Inflammatory macrophage (primary cell): ENCODE measurements at places on chromosomes 5 and 9.

- DNase-seq: no peak
These were observed 399 bp downstream of the NUP155 start for GRCh38 chr5:37370550-37370863.

GRCh38 chr5:122611406-122611805, 163.5 kb upstream of the SNX2 start:
- no peak for DNase-seq

DNA sequence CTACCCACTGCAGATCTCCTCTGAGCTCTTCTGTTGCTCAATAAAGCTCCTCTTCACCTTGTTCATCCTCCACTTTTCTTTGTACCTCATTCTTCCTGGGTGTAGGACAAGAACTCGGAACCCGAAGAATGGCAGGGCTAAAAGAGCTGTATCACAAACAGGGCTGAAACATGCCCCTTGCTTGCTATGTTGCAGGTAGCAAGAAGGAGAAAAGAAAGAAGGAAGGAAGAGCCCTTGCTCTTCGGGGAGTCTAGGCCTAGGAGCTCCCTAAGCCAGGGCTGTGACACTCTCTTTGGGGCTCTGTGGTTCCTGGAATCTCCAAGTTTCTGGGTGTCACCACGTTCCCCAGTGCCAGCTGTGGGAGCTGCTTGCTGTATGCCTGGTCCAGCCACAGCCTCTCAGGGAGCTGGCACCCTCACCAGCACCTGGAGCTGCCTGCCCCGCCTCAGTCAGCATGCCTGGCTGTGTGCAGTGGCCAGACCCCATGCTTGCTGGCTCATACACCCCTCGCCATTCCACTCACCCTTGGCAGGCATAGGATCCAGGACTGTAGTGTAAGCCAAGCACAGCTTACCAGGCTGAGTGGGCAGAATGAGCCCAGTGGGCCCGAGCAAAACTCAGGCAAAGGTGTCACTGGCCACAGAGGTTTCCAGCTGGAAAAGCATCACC, 274.8 kb upstream of the ADRA1B start:
- DNase-seq: no peak

- no peak for DNase-seq
These were observed 126.0 kb downstream of the FOXD1 start for GRCh38 chr5:73322437-73323076.

DNA sequence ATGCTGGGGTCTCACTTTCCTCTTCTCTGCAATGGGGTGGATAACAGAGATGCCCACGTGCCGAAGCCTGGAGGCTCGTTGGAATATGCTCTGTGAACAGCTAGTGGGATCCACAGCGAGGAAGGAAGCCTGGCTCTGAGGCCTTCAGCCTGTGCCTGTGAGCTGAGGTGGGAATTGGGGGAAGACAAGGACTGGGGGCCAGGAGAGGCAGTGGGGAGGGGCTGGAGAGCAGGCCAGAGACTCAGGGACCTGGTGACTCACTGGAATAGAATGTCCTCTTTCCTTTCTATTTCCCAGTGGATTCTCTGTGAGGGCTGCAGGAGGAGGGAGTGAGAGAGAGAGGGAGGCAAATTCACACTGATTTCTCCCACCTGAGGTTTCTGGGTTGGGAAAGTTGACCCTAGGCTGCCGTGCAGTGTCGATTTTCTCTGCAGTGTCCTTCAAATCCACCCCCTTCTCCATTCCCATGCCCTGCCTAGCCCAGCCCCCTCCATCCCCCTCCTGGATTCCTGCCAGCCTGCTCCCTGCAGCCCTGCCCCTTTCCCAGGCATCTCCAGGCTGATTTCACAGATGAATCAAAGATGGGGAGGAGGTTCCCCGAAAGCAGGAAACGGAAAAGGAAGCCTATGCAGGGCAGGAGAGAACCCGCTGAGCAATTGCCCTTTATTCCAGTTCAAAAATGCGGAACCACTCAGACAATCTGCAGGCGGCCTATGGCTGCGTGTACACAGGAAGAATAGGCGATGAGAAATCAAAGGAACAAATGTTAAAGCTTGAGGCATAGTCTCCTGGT, 1.4 kb upstream of the SPAAR start:
- peak; percentile 55 for DNase-seq

DNA sequence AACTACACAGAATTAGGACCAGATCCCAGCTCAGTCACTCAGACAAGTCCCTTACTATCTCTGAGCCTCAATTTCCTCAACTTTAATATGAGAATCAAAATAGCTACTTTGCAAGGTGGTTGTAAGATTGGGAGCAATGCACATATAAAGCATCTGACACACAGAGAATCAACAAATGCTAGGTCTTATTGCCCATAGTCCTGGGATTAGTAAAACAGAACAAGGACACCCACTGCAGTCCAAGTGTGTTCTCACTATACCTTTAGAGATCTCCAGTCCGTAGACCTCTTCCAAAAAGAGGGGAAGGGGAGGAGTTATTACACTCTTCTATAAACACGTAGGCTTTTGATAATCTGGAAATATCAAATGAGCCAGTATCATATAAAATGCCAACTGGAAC, 190.0 kb downstream of the CCDC192 start:
- no peak for DNase-seq

- DNase-seq: no peak
These were observed 1644.5 kb upstream of the NUDT12 start for GRCh38 chr5:105207066-105207465.

DNA sequence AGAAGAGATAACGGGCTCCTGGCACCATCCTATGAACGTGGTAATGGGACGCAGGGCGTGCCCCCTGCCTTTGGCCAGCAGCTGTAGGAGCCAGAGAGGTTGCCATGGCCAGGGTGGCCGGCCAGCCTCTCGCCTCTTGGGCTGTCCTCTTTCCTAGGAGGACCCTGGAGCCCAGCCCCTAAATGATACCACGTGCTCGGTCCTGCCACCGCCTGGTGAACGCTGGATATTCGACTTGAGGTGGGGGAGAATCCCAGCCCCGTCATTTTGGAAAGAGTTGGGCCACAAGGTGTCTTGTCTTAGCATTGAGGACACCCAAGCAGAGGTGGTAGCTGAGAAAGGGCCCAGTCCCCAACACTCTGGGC, 391 bp upstream of the NRG2 start:
- DNase-seq: no peak

- DNase-seq: peak; percentile 86
These were observed 106.1 kb downstream of the THBS4 start for GRCh38 chr5:80141147-80141671.

GRCh38 chr9:95641586-95641985, 124.8 kb upstream of the PTCH1 start:
- DNase-seq: no peak

DNA sequence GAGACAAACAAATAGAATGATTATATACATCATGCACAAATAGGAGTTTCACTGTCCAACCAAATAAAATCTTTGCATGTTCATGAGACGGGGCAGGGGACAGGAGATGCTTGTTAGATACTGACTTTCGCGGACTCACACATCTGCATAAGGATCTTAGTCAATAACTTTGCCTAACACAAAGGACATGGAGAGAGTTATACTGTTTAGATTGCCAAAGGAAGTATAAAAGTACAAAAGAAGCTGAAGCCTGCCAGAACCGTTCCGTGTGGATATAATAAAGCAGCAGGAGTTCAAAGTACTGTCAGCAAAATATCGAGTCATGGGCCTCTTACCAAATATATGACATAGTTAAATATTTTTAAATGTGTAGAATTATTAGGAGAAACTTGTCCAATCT, 1148.4 kb downstream of the EFNA5 start:
- DNase-seq: no peak
